ENCODE measurements at places on chromosomes 7 and 10.

- DNase-seq = no peak
Measured at GRCh38 chr7:74029991-74030415, 2.0 kb downstream of the ELN start.

GRCh38 chr10:117364110-117364960 lies 10.9 kb downstream of the PDZD8 start:
- DNase-seq = no peak

DNA sequence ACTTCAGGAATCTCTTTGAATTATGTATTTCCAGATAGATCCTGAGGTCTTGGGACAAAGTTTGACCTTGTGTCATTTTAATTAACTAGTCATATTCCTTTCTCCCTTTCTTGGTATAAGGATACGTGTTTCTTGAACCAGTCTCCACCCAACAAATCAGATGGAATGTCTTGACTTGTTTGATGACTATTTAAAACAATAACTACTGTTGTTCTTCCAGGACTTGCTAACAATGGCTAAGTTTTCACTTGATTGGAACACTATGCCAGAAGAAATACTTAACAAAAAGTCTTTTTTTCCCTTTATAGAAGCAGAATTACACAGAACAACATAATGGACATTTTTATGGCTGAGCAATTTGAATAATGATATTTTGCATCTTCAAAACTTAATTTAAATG lies 43.0 kb upstream of the WIPF3 start:
- DNase-seq = no peak

DNA sequence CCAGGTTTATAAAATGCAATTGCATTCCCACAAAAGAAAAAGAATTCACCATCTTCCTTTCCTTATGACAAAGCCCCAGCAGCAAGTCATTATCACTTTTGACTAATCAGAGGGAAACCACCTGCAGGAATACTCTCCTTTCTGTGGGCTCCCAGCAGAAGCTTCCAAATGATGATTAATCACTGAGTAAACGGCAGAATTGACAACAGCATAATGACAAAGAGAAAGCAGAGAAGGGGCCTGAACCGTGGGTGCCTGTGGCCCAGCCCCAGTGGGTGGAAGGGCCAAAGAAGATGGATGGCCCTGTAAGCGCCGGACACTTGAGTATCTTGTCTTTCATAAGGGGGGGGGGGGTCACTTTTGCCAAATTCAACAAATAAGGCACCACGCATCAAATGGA lies 152.4 kb upstream of the NRBF2 start:
- DNase-seq = no peak

DNA sequence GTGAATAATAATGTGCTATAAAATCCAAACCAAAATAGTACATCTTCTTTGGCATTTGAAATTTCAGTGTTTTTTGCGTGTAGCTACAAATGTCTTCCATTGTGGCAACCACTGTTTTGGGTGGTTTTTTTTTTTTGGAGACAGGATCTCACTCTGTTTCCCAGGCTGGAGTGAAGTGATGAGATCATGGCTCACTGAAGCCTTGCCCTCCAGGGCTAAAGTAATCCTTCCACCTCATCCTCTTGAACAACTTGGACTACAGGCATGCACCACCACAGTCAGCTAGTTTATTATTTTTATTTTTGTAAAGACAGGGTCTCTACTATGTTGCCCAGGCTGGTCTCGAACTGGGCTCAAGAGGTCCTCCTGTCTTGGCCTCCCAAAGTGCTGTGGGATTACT lies 455.1 kb downstream of the AUTS2 start:
- DNase-seq = no peak
